ENCODE measurements at places on chromosomes 6 and 20.

GRCh38 chr6:130824978-130825694 is 2.1 kb upstream of the SMLR1 start:
- no peak for DNase-seq

- DNase-seq: no peak
Measured at GRCh38 chr20:9395971-9396370, 118.4 kb upstream of the LAMP5 start.

DNA sequence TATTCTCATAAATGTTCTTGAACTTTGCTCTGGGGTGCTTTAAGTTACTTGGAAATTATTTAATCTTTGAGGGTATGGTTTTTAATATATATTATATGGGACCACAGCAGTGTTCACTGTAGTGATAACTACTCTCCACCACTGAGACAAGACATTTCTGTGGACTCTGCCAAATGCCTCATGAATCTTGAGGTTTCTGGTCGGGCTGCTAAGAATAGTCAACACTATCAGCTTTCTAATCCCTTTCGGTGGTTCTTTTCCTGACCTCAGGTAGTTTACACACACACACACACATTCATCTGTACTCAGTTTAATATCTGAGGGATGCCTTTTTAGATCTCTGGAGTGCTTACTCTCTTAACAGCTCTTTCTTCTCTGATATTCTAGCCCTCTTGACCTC is 500.7 kb downstream of the MAFB start:
- no peak for DNase-seq

DNA sequence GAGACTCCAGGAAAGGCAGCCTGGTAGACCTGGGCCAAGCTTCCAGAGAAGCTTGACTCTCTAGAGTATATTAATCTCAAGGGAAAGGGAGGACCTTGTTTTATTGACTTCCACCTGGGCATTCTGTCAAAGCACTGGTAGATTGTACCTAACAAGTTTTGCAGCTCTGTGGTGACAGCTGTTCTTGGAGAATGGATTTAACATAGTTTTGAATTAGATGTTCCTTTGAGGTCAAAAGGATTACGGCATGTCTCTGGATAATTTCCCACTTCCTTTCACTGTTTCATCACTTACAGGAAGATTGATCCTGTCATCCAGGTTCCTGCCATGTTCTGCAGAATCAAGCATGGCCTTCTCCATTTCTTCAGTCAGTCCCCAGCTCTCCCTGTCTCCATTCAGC is 246.0 kb downstream of the PHACTR1 start:
- DNase-seq: no peak

DNA sequence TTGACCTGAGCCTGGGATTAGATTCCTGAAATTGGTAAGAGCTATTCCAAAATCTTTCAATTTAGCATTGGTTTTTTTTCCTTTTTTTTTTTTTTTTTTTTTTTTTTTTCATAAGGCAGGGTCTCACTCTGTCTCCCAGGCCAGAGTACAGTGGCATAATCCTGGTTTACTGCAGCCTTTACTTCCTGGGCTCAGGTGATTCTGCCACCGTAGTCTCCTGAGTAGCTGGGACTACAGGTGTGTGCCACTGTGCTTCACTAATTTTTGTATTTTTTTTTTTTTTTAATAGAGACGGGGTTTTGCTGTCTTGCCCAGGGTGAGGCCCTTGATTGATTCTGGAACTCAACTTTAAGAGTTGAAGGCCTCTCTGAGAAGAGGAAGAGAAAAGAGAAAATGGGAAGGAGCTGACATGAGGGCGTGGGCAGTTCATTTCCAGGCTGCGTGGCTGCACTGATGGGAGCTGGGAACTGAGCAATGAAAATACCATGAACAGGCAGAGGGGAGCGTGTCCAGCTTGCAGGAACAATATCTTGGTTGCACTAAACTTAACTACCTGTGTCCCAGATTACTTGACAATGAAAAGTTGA is 24.6 kb downstream of the KDM1B start:
- DNase-seq: peak; percentile 53

DNA sequence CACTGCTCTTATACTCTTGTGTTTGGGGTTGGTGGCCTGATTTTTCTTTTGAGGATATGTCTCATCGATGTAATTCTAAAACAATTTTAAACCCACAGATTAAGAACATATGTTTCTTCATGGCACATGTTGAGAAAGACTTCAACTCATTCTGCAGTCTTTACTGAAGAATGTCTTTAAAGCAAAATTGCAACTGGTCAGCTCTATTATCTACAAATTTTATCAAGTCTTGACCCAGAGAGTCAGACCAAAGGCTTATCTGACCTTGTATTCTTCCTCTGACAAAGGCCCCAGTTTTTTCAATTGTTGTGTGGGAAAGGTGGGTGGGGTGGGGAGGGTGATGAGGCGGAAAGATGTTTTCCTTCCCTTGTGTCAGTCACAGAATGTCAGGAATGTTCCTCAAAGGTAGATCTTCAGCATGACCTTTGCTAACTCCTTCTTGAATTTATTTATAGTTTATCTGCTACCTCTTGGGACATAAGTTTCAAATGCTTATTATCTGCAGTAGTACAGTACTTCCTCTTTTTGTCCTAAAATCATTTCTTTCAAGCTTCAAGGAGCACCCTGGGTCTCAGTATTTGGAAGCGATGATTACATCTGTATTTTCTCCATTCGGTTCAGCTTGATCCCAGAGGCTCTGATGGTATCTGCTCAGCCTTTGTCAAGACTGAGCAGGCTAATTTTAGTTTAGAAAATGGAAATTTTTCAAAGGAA is 63.2 kb upstream of the TIAM2 start:
- no peak for DNase-seq

- peak; percentile 83 for DNase-seq
Measured at GRCh38 chr6:41536795-41537758, 9.1 kb upstream of the FOXP4 start.

GRCh38 chr6:93792746-93793145 is 373.4 kb upstream of the EPHA7 start:
- no peak for DNase-seq

DNA sequence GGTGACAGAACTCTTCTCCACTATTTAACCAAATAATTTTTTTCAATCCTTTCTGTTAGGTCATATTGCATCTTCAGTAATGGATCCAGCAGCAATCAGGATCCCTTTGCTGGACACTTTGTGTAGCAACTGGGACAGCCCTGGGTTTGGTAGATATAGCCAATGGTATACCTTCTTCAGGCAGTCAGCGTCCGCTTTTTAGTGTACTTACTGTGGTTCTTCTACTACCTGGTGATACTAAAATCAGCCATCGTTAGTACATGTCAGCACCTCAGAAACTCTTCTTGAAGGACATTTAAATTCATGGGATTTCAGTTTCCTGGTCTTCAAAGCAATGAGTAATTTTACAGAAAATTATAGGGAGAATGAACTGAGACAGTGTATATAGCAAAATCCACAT is 93.5 kb downstream of the ADGRG6 start:
- no peak for DNase-seq

DNA sequence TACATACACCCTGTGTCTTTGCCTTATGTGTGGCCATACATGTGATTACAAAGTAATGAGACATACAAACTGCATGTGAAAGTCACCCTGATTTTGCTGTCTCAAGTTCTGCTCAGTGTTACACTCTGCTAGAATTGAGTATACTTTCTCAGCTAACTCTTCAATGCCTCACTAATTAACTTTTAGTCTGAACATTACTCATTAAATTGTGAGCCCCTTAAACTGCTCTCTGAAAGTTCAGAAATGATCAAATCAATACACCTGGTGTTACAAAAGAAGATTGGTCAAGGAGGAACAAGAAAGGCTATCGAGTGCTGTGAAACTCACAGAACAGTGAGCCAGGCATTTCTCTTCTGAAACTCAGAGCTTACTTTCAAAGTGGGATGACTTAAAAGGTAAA is 71.3 kb downstream of the MKKS start:
- no peak for DNase-seq

- no peak for DNase-seq
Measured at GRCh38 chr6:14754751-14755513, 490.9 kb upstream of the JARID2 start.

DNA sequence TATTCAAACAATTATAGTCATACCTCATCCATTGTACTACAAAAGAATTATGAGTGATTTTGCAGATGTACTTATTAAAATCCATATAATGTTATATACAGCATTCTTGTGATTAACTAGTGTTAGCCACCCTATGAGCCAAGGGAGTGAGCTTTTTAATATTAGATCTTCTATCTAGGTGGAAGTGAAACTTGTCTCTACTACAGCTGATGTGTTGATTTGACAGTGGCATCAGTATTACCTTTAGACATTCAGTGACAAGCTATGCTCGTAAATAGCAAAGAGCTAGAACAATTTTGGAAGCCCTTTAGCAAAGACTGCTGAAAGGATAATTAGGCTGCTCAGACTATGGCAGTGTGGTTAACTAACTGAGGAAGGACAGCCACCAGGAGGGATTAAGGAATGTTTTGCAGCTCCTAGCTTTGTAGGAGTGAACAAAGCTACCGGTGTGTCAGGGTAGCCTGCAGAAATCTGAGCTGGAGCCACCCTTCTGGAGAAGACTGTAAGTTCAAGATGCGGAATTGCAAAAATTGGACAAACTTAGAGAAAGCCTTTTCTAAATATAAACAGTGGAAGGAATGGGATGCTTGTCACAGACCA is 73.7 kb downstream of the AFG1L start:
- DNase-seq: no peak

DNA sequence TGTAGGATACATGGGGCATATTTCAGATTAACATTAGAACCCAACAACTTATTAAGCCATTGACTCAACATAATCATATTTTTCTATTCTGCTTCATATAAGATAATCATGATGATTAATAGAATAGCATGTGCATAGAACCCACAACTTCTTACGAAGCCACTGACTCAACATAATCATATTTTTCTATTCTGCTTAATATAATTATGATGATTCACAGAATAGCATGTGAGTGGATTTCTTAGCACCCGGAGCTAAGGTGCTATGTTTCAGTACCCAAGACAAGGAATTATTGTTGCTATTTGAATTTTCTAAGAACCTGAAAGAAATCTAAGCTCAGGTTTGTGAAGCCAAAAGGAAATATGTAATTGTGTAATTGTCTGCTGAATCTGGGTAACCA is 96.8 kb downstream of the TENT5A start:
- DNase-seq: no peak

- DNase-seq: no peak
Measured at GRCh38 chr6:125149256-125150144, 4.1 kb upstream of the TPD52L1 start.

DNA sequence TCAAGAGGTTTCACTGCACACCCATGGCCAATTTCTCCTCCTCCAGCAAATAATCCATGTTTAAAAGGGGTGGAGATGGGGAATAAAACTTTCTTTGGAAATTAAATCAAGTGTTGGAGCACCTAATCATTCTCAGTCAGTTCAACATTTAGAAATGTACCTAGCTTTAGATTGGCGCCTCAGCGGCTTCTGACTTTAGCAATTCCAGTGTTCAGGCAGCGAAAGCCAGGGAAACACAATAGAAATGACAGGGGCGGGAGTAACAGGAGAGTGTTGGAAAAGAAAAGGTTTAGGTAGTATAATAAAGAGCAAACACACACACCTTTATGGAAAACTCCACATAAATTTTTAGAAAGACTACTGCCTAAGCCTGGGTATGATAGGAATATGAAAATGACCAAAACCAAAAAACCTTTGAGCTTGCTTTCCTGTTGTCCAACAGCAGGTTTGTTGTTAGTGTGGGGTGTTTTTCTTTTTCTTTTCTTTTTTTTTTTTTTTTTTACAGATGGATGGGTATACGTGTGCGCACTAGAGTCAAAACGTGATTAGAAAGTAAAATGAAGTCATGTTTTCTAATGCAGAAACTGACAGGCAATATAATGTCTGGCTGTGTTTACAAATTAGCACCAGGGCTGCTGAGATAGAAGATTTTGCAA is 7.7 kb downstream of the TFAP2A start:
- no peak for DNase-seq

- DNase-seq: no peak
Measured at GRCh38 chr20:48891235-48892048, 30.1 kb upstream of the ARFGEF2 start.

DNA sequence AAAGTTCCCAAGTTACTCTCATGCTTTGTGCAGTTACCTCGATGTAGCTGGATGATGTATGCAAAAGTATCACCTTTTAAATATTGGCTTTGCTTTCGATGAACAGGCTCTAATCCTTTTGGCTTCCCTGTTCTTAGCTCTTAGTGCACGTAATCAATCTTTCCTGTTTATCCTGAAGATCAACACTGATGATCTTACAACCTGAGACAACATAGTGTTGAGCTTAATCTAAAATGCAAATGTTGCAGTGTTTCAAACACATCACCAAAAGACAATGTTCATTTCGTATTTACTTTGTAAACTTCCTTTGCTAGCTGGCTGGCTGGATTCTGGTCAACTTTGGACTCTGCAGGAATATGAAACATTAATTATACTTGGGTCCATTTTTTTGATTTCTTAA is 132.1 kb downstream of the THEMIS start:
- no peak for DNase-seq

GRCh38 chr6:32623693-32624092 is 13.5 kb upstream of the HLA-DQA1 start:
- no peak for DNase-seq
